Skin of body (tissue), 3 donors: ENCODE measurements at places on chromosomes 7 and 10.

GRCh38 chr10:110566472-110567200, 859 bp upstream of the SMC3 start:
- DNase-seq: no peak

GRCh38 chr7:26580064-26580591, 284.3 kb downstream of the SKAP2 start:
- no peak for DNase-seq

DNA sequence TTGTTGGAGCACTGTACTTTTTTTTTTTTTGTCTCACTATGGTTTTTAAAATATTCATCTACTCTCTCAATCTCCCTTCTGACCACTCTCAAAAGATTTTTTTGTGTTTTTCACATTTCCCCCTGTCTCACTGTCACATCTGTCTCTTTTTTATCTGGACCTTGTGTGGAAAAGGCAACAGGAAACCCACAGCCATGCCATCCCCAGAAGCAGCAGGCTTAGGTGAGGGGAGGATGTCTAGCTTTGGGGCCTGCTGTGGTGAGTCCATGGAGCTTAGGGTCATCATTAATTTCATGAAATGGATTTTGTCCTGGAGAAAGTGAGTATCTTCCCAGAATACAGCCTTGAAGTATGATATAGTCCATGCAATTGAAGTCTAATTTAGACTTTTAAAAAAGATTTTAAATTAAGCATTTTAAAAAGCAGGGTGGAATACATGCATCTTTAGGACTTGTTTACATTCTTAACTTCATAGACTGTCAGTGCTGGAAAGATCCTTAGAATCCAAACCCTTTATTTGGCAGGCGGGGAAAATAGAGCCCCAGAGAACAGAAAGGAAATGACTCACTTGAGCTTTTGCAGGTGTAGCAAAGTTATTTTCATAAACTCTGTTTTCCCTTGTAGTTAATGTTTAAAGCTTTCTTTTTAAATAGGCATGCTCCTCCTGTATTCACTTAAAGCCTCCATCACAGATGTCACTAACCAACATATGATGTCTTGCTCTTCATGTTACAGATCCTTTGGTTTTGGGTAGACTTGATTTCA, 25.1 kb downstream of the MINDY4 start:
- DNase-seq: no peak

DNA sequence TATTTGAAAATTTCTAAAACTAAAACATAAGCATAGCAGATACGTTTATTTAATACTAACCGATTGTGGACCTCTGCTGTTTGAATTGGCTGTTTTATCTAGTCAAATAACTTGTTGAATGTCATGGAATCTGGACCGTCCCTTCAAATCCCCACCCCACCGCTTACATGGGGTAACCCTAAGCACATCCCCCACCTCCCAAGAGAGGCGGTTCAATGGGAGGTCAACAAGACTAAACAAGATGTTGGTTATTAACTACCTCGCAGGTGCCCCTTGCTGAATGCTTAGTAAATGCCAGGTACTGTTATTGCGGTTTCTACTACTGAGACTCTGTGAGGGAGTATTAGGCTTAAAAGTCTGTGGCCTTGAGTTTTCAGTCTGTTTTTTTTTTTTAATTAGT, 70.9 kb downstream of the DAGLB start:
- DNase-seq: no peak

GRCh38 chr7:102117743-102118142, 168.9 kb upstream of the SH2B2 start:
- no peak for DNase-seq

GRCh38 chr10:79442171-79443040, 3.0 kb downstream of the ZCCHC24 start:
- DNase-seq: no peak

- peak; percentile 44 for DNase-seq
These were observed 13.4 kb downstream of the SGMS1 start for GRCh38 chr10:50610368-50610767.
